Fibroblast of the aortic adventitia (primary cell): ENCODE measurements at places on chromosomes 1 and 21. TPM values are rescaled to one million over a fixed set of nuclear protein-coding genes. Genes with fewer than 3 reads are reported as not detected.

- no peak for DNase-seq
Measured at GRCh38 chr21:31798842-31799704, 67.2 kb upstream of the SCAF4 start.

Gene SPRR1B
- total RNA-seq = not detected in 2 replicates

Gene NCMAP
- total RNA-seq = not detected in 2 replicates

DNA sequence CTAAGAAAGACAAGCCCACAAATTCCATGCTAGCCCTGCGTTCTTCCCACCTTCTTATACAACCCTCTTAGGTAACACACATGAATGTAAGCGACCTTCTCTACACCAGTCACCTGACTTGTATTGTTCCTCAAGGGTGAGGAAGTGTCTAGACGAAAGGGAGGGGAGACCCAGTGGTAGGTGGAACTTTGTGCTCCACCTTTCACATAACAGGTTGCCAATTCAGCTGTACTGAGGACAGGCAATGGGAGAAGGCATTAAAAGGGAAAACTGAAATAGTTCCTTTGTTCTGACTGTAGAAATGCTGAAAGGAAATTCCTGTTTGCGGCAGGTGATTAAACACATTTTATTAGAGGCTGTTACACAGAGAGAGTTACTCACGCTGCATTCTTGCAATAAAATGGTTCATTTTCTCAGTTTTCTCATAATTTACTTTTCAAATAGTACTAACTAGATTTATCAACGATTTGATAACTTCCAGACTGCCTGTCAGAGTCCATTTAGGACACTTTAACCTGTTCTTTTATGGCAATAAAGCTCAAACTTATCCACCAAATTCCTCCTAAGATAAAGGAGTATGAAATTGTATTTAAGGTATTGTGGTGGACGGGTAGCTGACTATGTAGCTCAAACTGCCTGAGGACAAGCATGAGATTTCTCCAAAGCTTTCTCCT is 17.8 kb upstream of the CHRM3 start:
- no peak for DNase-seq

Gene MROH7
- 0.27 TPM in 1 of 2 replicates, not detected in the other for total RNA-seq

Gene KRTAP7-1
- total RNA-seq = not detected in 2 replicates

DNA sequence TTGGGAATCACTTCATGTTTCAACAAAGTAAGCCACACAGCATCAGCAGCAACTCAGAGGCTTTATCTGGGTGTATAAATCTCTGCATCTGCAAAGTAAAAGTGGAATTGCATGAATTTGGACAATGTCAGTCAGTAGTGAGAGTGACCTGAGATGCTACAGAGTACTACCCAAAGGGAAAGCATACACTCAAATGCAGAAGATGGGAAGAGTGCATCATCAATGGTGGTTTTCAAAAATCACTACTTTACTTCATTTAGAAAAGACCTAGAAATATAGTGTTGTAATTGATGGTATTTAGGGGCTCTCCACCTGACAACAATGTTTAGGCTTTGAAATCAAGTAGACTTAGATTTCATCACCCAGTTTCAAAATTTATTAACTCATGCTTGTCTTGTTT is 24.5 kb upstream of the PKN2 start:
- DNase-seq = no peak

Gene HLX
- total RNA-seq = 4.1 and 25.4 TPM in 2 replicates

DNA sequence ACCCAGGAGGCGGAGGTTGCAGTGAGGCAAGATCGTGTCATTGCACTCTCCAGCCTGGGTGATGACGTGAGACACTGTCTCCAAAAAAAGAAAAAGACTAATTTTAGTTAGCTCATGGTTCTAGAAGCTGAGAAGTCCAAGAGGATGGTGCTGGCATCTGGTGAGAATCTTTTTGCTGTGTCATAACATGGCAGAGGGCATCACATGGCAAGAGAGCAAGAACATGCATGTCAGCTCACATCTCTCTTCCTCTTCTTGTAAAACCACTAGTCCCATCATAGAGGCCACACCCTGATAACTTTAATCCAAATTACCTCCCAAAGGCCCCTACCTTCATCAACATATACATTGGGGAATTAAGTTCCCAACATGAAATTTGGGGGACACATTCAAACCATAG is 13.8 kb upstream of the CNN3 start:
- no peak for DNase-seq

- peak; percentile 62 for DNase-seq
Measured at GRCh38 chr1:202112859-202113689, 9.6 kb upstream of the GPR37L1 start.

DNA sequence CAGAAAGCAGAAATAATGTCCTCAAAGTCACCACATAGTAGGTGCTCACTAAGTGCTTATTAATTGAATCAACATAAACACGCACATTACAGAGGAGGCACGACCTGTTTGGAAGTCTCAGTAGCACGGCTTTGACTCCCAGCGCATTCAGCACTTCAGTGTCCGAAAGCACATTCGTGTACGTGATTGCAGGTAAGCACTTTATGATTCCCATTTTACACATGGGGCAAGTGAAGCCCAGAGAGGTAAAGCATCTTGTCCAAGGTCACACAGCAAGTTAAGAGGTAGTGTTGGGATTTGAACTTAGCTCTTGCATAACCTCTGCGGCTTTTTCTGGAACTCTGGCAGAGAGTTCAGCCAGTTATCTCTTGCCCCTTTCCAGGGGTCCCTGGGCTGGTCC is 85.2 kb upstream of the WNT4 start:
- no peak for DNase-seq

Gene TMPRSS15
- 0.18 TPM in 1 of 2 replicates, not detected in the other for total RNA-seq

Gene TMEM200B
- 9.5 and 24.9 TPM in 2 replicates for total RNA-seq

DNA sequence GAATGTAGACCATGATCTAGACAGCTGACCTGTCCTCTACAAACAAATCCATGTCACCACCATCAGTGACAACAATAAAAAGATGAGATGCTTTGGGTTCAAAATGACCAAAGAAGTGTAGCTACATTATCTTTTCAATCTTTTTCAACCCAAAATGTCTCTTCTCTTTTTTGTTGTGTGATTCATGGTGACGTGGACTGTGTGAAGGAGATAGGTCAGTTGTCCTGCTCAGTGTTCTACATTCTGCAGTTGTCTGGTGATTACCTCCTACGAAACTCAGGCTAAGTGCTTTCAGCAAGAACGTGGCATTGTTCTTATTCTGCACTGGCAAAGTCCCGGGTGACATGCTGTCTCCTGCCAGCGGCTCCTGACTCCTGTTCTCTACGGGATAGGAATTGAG is 73.1 kb downstream of the PRKAB2 start:
- no peak for DNase-seq

DNA sequence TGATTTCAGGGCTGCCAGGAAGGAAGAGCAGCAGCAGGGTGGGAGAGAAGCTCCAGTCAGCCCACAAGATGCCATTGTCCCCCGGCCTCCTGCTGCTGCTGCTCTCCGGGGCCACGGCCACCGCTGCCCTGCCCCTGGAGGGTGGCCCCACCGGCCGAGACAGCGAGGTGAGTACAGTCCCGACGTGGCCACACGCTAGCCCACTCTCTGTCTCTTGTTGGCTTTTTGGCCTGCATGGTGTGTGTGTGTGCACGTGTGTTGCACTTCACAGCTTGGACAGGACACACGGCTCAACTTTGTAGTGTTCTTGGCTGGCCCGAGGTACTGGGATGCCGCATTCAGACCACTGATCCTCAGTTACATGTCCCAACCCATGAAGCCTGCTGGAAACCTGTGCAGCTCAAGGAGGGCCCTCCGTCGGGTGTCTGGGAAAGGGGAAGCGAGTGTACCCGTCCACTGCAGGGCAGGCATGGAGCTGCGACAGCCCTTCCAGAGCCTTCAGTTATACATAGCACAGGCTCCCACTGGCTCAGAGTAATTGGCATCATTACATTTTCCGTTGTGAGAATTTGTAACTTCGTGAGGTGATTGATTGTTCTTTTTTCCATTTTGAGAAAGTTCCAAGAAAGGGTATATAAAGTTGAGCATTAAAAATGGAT is 454 bp downstream of the CORT start:
- DNase-seq = no peak

DNA sequence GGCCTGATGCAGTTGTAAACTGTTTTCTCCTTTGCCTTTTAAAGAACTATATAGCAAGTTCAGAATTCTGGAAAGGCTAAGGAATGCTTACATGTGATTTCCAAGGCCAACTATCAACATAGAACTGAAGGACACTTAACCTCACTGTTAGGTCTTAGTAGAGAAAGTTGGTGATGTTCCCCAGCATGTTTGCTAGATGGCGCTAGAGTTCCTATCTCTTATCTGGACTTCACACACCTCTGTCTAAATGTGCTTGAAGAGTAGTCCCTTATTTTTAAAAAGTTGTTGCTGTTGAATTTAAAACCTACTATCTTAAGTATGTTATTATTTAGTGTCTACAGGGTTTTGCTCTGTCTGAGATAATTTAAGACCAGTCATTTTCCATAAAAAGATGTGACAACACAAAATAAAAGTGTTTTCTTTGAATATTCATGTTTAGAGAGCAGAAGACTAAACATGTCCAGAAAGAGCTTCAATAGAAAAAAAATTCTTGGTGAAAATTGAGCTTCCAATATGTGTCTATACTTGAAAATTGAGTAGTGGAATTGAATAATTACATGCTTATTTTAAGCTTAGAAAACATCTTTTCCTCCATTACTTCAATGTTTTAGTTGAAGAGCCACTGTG is 237.3 kb downstream of the S1PR1 start:
- no peak for DNase-seq

Gene DNTTIP2
- 39.0 and 40.2 TPM in 2 replicates for total RNA-seq

Gene C1orf210
- total RNA-seq = not detected in 2 replicates
